ENCODE measurements at places on chromosomes 2 and 18. TPM values are rescaled to one million over a fixed set of nuclear protein-coding genes. Genes with fewer than 3 reads are reported as not detected.
A peak's percentile ranks its signal among the peaks of the same experiment; 100 is the strongest.

DNA sequence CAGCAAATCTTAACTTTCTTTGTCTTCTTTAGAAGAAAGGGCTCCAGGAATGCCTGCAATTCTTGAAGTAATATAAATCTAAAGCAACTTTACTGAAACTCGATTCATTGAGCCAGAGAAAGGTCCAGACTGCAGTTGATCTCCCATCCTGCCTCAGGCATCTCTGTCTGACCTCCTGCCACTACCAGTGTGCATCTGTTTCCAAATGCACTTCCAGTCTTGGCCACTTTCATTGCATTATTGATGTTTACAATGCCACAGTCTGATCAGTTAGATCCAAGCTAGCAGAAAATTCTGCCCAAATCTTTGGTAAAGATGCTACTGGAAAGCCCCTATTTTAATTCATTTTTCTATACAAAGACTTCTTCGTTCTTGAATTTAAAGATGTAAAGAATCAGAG, 158.0 kb downstream of the RAPGEF4 start:
- no peak for DNase-seq

GRCh38 chr2:240232961-240233884, 92.8 kb upstream of the OTOS start:
- peak; percentile 52 for DNase-seq

GRCh38 chr18:23890589-23890988, 124.0 kb upstream of the TTC39C start:
- no peak for DNase-seq

DNA sequence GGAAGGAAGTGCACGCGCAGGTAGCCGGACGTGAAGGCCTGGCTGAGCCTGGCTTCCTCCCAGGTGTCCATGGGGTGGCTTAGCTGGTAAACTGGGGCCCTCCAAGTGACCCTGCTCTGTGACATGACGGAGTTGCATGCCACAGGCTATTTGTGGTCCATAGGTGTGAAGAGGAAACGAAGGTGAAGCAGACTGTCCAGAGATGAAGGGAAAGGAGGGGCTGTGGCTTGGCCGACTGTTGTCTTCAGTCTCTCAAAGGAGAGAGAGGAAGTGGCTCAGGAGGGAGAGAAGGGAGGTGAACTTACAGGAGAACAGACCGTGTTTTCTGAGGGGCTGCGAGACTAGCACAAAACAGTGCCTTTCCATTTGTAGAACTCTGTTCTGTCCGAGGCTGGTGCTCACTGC, 19.3 kb downstream of the INPP5D start:
- peak; percentile 68 for DNase-seq

- no peak for DNase-seq
These were observed 167.3 kb upstream of the HS6ST1 start for GRCh38 chr2:128485761-128486639.

- no peak for DNase-seq
These were observed 39.1 kb downstream of the RMC1 start for GRCh38 chr18:23542461-23542860.

DNA sequence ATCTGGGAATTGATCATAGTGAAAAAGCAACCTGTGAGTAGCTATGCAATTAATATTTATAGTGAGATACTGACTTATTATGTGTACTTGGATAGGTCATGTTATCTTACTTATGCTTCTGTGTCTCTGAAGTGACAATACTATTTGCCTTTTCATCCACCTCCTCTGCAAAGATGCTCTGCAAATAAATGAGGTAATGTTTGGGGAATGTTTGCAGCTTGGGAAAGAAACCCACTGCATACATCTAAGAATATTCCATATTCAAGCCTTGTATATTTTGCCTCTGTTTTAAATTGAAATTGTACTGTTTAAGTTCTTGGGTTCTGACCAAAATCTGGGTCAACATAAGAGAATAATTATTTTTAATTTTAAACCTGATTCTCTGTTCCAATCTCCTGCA, 217.4 kb upstream of the DTNA start:
- no peak for DNase-seq

DNA sequence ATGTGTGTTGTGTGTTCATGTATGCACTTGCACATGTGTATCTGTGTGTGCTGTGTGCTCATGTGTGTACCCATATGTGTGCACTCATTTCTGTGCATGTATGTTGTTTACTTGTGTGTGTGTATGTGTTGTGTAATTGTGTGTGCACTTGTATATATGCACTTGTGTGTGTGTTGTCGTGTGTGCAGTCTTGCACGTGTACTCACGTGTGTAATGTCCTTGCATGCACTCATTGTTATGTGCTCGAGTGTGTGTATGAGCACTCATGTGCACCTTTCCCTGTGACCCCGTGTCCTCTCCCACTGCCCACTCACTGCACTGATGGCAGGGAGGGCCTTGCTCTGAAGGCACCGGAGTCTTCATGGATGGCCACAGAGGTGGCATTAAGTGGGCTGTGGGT, 92.0 kb downstream of the SMIM21 start:
- no peak for DNase-seq

DNA sequence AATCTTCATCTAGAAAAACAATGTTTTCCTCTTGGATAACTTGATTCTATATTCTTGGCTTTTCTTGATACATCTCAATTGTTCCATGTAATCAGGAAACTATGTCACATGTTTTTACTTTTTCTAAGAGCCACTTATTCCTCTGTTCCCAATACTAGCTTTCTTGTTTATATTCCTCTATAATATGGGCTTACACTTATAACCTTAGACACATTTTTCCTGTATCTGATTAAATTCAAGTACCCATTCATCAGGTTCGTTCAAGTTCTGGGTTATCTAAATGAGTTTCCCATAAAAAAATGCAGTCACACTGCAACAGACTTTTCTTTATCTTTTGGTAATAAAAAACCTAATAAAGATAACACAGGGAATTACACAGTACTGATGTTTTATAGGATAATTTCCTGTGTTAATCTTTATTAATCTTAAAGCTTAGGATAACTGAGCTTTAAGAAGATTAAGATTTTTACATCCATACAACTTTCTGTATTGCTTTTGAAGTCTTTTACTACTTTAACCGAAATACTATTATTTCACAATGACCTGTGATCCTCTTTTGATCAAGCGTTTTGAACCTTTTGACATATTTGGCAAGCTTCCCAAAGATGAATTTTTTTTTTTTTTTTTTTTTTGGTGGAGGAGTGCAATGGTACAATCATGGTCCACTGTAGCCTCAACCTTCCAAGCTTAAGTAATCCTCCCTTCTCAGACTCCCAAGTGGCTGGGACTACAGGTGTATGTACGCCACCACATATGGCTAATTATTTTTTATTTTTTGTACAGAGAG, 44.3 kb upstream of the C2orf66 start:
- no peak for DNase-seq

DNA sequence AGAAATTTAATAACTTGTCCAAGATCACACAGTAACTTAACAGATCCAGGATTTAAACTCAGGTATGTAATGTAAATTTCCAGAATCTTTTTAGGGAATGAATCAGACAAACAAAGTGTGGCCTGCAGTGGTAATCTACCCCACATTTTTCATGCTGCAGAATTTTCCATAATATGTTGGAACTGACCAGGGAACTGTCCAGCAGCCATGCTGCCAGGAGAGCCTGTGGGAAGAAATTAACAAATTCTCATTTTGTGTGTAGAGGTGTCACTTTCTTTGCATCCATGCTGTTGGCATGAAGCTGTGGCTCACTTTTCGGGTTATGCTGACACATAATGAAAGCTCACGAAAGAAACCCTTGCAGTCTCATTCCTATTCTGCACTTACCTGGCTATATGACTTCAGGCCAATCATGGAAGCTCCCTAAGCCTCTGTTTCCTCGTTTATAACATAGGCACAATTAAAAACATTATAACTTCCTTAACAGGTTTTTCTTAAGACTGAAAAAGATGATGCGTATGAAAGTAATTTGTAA, 54.7 kb downstream of the CDKL4 start:
- DNase-seq, result no peak

DNA sequence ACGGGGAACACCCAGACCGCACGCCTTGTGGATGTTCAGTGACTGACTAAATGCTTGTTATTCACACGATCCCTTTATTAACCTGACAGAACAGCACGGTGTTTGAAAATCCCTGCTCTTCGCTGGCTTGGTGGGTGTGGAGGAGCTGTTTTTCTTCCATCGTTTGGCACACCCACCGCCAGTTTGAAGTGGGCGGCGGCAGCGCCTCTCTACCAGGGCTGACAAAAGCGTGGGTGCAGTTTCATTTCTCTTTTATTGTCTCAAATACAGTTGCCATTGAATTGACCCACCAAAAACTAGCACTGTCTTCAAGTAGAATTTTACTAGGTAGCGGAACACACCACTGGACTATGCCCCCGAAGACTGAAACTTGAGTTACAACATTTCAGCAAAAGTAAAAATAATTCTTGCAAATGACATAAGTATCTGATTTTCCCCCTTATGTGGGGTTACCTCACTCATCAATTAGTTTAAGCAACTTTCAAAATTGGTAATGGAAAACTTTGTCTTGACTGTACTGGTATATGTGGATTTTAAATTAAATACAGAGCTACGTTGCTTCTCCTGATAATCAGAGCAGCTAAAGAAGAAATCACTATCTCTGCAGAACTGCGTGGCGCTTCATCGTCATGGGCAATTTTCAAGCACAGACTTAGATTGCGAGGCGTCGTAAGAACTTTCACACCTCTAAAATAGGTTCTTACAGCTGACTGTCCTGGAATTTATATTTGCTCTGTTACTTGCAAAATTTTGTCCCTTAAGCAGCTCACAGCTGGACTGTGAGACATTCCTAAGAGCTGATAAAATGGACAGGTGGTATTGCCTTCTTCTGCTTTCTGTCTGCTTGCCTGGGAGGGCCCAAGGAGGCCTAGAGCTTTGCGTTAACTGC, 60.9 kb downstream of the LDLRAD4 start:
- DNase-seq, result peak; percentile 52

DNA sequence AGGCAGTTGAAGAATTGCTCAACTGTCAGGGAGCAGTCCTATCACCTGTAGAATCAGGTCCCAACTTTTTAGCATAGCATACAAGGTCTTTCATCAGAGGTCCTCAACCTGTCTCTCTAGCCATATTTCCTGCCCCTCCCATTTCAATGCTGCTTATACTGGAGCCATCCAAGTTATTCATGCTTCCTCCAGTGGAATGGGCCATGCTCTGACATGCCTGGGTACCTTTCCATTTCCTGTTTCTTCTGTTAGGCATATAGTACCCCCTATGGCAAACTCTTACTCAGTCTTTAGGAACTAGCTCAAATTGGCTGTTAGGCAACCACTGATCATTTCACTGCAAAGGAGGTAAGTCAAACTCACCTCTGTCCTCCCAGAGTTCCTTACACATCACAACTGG, 51.0 kb upstream of the ABCA12 start:
- DNase-seq, result no peak

DNA sequence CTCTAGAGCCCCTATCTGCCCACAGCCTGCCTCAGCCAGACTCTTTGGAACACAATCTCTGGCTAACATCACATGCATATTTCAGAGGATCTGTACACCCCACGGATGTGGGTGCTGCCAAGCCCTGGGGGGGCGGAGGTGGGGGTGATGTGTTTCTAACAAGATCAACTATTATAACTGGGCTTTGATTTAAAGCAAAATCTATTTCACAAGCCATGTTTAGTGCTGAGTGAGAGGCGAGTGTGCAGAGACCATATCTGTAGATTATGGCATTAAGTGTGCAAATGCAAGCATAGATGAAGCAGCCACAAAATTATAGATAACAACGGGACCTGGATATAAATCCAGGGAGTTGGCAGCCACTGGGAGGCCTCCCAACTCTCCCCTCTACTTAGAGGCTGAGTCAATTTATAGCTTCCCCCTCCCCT, 135.8 kb upstream of the SMAD2 start:
- no peak for DNase-seq

DNA sequence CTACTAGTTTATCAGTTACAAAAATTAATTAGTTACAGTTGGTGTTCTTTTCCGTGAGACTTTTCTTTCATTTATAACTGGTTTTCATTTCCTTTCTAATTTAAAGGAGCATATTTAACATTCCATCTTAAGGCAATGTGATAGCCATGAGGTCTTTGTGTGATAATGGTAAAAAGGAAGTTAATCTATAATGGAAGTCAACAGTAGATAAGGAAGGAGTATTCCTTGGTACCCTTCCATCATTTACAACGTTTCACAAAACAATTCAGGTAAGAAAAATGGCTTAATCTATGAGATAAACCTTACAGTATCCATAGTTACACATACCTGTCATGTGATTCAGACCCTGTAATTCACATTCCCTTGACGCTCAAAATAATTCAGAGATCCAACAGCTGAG, 525.4 kb upstream of the VWC2L start:
- no peak for DNase-seq

DNA sequence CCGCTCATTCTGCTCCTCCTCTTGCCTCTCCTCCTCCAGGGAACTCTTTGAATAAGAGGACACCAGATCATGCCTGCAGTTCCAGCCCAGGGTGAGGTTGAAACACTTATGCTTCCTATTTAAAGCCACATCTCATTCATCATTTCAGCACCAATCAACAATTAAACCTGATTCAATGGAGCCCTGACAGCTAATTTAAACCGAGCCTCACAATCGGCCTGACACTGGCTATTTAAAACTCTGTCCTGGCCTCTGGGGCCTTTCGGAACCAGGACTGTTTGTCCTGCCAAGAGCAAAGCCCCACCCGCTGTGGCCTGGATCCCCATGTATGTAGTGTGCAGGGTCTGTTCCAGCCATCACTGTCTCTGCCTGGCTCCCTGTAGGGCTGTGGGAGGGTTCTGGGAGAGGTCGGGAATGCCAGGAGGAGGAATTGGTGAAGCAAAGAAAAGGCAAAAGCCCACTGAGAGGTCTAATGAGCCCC, 97.4 kb downstream of the MCFD2 start:
- no peak for DNase-seq

- no peak for DNase-seq
These were observed 33.5 kb downstream of the GALNT5 start for GRCh38 chr2:157291018-157291417.

GRCh38 chr18:67386032-67386431, 130.5 kb downstream of the DSEL start:
- DNase-seq, result no peak

DNA sequence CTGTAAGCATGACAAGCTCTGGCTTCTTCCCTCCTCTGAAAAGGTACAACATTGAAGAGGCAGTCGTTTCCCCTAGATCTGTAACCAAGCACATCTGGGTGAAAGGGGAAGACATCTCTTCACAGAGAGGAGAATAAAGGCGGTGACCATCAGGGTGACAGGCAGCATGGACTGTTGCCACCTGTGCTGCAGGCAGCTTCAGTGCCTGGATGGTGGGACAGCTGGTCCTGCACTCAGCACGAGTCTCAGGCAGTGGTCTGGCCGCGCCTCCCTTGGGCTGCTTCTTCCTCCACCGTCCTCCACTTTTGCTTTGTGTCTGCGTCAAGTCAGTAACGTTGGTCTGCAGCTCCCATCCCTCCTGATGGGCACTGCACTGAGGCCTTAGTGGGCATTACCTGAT, 264.4 kb downstream of the NEDD4L start:
- DNase-seq, result no peak

DNA sequence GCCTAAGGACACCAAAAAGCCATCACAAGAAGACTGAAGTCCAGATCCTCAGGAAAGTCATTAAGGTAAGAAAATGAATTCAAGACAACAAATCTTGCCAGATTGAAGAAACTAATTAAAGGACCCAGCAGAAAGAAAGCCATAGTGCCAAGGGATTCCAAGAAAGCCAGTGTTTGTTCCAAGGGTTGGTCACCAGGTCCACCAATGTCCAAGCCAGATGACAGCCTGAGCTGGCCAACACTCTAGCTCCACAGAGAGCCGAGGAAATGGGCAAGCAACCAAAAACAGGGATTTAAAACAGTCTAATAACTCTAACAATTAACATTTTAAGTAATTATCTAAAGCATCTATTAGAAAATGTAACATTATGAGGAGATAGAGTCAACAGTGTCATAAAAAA, 49.2 kb downstream of the DNER start:
- no peak for DNase-seq

Gene ACAA2
- 24.0 TPM for total RNA-seq

Gene CREB1
- 156 TPM for total RNA-seq

Gene CRACDL
- 0.07 TPM for total RNA-seq

Gene IL36B
- not detected for total RNA-seq

Gene KYNU
- 50.4 TPM for total RNA-seq

Measured in B cell (primary cell).